ENCODE measurements at places on chromosomes 1 and 21. TPM values are rescaled to one million over a fixed set of nuclear protein-coding genes. Genes with fewer than 3 reads are reported as not detected.

DNA sequence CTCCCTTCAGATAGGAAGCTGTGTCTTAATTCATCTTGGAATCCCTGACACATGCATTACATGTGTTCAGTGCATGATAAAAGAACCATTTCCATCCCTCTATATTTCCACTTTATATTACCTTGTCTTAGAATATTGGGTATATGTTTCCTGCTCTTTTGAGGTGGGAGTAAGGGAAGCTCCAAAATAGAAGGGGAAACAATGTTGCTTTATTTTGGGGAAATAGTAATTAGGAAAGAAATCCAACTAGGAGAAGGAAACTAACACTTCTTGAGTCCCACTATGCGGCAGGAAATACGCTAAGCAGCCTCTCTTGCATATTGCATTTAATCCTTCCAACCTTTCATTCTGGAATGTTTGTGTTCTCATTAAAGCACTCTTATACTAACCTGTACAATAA lies 89.4 kb upstream of the VAV3 start:
- no peak overlapping the region for H3K27ac ChIP-seq
- H3K36me3 ChIP-seq: no peaks in the 10 kb centered on the region
- H3K4me1 ChIP-seq: no peaks in the 10 kb centered on the region
- H3K27me3 ChIP-seq: no peaks in the 10 kb centered on the region

DNA sequence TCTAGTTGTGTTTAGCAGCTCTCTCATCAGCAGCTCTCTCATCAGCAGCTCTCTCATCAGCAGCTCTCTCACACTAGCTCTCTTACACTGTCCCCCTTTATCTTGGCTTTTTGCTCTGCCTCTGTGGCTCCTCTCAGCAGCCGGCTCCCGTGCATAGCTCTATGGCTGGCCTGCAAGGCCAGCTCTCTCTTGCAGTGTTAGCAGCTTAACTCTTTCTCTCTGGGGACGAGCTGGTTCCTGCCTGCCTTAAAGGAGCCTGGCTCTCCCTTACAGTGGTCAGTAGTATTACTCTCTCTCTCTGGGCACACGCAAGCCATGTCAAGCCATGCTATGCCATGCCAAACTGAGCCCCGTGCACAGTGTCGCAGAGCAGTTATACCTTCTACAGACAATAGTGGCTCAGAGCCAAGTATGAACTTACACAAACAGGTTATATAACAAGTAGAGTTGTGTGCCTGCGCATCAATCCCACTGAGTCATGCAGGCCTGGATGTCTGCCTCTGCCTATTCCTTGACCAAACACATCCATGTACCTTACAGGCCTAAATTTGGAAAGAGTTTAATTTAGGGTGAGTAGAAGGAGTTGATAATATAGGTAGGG lies 295.9 kb downstream of the TPR start:
- H3K27ac ChIP-seq: no peak overlapping the region
- no peak for DNase-seq
- H3K4me1 ChIP-seq: no peaks in the 10 kb centered on the region
- no peak overlapping the region for H3K4me3 ChIP-seq
- no peaks in the 10 kb centered on the region for H3K27me3 ChIP-seq
- H3K36me3 ChIP-seq: no peaks in the 10 kb centered on the region

HES4 gene
- total RNA-seq: 27.5 TPM

DNA sequence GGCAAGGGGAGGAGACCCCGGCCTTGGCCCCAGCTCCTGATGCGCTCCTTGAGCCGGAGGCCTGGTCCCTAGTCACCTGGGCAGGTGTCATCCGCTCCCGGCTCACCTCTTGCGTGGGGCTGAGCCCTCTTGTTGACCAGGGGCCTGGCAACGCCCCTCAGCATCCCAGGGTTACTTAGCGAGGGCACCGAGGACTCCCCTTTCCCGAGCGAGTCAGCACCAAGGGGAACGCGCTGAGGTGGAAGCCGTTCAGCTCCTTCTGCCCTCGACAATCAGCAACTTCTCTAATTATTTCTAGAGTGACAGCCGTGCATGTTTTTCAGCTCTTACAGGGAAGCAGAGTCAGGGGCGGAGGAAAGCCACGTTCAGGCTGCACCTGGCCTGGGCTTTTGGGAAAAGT lies 522 bp downstream of the SLC45A1 start:
- H3K4me1 ChIP-seq: peaks cover 15% of the 10 kb centered on the region
- peak overlapping the region; percentile 58 for H3K4me3 ChIP-seq
- no peak overlapping the region for H3K27ac ChIP-seq
- H3K36me3 ChIP-seq: no peaks in the 10 kb centered on the region

DNA sequence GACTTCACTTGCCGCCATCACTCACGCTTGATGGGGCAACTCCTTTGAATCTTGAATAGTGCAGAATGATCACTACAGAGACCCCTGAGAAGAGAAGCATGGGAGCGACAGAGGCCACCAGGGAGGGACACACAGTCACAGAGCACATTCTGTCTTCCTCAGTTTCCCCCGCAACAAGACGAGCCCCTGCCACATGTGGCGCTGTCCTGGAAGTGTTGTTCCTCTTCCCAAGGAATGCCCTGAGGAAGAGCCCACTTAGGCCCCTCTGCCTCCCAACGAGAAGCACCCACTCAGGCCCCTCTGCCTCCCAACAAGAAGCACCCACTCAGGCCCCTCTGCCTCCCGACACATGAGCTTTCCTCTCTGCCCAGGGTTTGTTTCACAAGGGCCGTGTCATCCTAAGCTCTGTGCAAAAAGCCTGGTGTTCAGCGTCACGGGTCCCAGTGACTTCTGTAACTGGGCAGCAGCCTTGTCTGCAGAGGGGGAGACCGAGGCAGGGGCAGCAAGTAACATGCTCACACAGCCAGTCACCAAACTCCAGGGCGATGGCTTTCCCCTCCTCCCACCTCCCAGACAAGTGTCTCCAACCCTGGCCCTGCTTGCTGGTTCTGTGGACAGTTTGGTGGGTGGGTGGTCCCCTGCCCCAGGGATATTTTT lies 19.8 kb downstream of the SLC37A1 start:
- no peak for DNase-seq
- no peak overlapping the region for H3K4me3 ChIP-seq
- H3K27me3 ChIP-seq: no peaks in the 10 kb centered on the region
- H3K4me1 ChIP-seq: no peaks in the 10 kb centered on the region
- no peak overlapping the region for H3K27ac ChIP-seq
- H3K36me3 ChIP-seq: no peaks in the 10 kb centered on the region

UBL4B gene
- 95.5 TPM for total RNA-seq

- H3K36me3 ChIP-seq: no peaks in the 10 kb centered on the region
- no peaks in the 10 kb centered on the region for H3K27me3 ChIP-seq
- H3K4me3 ChIP-seq: no peak overlapping the region
- no peaks in the 10 kb centered on the region for H3K4me1 ChIP-seq
These were observed 510.0 kb downstream of the LTN1 start for GRCh38 chr21:28482657-28483056.

GRCh38 chr1:94641990-94642389 lies 100.4 kb upstream of the F3 start:
- no peak overlapping the region for H3K4me3 ChIP-seq
- H3K27ac ChIP-seq: no peak overlapping the region
- no peak for DNase-seq
- no peaks in the 10 kb centered on the region for H3K27me3 ChIP-seq
- no peaks in the 10 kb centered on the region for H3K4me1 ChIP-seq
- H3K36me3 ChIP-seq: no peaks in the 10 kb centered on the region

GRCh38 chr1:229310833-229311232 lies 32.0 kb downstream of the CCSAP start:
- no peaks in the 10 kb centered on the region for H3K27me3 ChIP-seq
- DNase-seq: no peak
- no peaks in the 10 kb centered on the region for H3K4me1 ChIP-seq
- H3K4me3 ChIP-seq: no peak overlapping the region

GRCh38 chr1:30284226-30284625 lies 439.2 kb downstream of the MATN1 start:
- no peak overlapping the region for H3K4me3 ChIP-seq
- H3K27me3 ChIP-seq: no peaks in the 10 kb centered on the region
- H3K36me3 ChIP-seq: no peaks in the 10 kb centered on the region
- DNase-seq: no peak
- H3K27ac ChIP-seq: no peak overlapping the region
- no peaks in the 10 kb centered on the region for H3K4me1 ChIP-seq

GRCh38 chr1:228378090-228378872 lies 28.4 kb downstream of the TRIM11 start:
- H3K27ac ChIP-seq: peak overlapping the region; percentile 62
- peak; percentile 81 for DNase-seq
- H3K4me3 ChIP-seq: peak overlapping the region; percentile 68

DNA sequence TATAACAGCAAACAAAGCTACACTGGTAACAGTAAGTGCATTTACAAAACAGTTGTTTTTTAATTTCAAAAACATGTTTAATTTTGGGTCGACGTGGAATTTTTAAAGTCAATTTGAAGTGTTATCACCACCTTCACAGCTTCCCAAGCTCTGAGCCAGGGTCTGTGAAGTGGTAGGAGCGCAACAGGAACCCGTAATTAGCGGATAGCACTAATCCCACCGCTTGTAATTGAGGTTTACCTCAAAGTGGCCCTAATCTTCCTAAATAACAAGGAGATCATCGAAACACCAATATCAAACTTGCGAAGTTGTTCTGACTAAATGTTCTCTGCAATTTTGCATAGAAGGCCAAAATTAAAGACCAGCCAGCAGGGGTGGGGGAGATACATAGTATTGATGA lies 18.8 kb downstream of the LBR start:
- H3K27ac ChIP-seq: no peak overlapping the region
- H3K4me1 ChIP-seq: no peaks in the 10 kb centered on the region
- no peak for DNase-seq
- H3K36me3 ChIP-seq: no peaks in the 10 kb centered on the region

GRCh38 chr1:39407896-39408640 lies 83.4 kb upstream of the BMP8A start:
- H3K4me1 ChIP-seq: peaks cover 62% of the 10 kb centered on the region
- H3K27me3 ChIP-seq: no peaks in the 10 kb centered on the region

DNA sequence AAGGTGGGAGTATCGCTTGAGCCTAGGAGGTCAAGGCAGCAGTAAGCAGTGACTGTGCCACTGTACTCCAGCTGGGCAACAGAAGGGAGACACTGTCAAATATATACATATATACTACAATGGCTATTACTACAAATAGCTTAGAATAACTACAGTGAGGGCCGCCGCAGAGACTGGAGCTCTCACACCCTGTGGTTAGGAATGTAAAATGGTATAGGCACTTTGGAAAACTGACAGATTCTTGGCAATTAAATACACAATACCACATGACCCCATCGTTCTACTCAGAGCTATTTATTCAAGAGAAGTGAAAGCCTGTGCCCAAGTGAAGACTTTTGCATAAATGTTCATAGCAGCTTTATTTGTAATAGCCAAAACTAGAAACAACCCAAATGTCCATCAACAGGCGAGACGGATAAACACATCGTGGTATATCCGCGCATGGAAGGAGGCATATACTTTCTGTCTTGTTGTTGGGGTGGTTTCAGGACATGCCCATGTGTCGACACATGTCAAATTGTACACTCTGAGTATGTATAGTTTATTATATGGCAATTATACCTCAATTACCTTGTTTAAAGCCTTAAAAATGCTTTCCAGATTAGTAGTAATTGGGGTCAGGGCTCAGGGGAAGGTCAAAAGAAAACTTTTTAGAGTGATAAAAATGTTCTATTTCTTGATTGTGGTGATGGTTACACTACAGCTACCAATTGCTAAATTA lies 123.4 kb downstream of the RIPK4 start:
- no peaks in the 10 kb centered on the region for H3K27me3 ChIP-seq
- H3K36me3 ChIP-seq: no peaks in the 10 kb centered on the region
- H3K4me3 ChIP-seq: no peak overlapping the region
- H3K4me1 ChIP-seq: no peaks in the 10 kb centered on the region

DNA sequence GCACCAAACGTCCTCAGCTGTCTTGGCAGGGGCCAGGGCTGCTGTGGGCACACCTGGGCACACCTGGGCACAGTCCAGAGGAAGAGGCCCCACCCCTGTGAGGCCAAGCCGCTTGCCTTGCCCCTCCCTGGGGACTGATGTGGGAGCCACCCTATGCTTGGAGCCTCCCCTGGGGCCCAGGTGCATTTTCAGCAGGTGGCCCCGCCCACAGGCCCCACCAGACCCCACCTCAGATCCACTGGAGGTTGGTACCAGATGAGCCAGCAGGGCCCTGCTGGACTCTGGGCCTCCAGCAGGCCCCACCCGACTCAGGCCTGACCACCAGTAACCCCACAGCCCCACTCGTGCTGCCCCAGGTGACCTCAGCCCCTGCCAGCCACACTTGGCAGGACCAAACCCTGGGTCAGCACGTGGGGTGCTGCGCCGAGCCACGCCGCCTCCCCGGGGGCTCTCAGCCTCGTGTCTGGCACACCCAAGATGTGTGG lies 8.8 kb downstream of the SLC19A1 start:
- peaks cover 17% of the 10 kb centered on the region for H3K4me1 ChIP-seq
- no peaks in the 10 kb centered on the region for H3K27me3 ChIP-seq
- no peak for DNase-seq
- no peaks in the 10 kb centered on the region for H3K36me3 ChIP-seq
- no peak overlapping the region for H3K4me3 ChIP-seq

EFNA3 gene
- 7.5 TPM for total RNA-seq
